ENCODE measurements at places on chromosomes 7 and 10. TPM values are rescaled to one million over a fixed set of nuclear protein-coding genes. Genes with fewer than 3 reads are reported as not detected.

GRCh38 chr7:26052706-26053105, 99.3 kb upstream of the NFE2L3 start:
- no peaks in the 10 kb centered on the region for H3K36me3 ChIP-seq
- DNase-seq = no peak
- H3K27me3 ChIP-seq = no peaks in the 10 kb centered on the region
- H3K27ac ChIP-seq = no peak overlapping the region

GRCh38 chr10:6951732-6952131, 371.7 kb upstream of the PRKCQ start:
- no peaks in the 10 kb centered on the region for H3K4me1 ChIP-seq
- H3K27ac ChIP-seq = no peak overlapping the region
- H3K27me3 ChIP-seq = no peaks in the 10 kb centered on the region
- no peak for DNase-seq

GRCh38 chr10:20302033-20302432, 485.8 kb downstream of the PLXDC2 start:
- no peaks in the 10 kb centered on the region for H3K4me1 ChIP-seq
- H3K27me3 ChIP-seq = no peaks in the 10 kb centered on the region
- no peak for DNase-seq
- no peak overlapping the region for H3K27ac ChIP-seq

GRCh38 chr10:128680116-128680515, 553.9 kb upstream of the MKI67 start:
- no peaks in the 10 kb centered on the region for H3K36me3 ChIP-seq
- no peak for DNase-seq
- H3K4me3 ChIP-seq = no peak overlapping the region

DNA sequence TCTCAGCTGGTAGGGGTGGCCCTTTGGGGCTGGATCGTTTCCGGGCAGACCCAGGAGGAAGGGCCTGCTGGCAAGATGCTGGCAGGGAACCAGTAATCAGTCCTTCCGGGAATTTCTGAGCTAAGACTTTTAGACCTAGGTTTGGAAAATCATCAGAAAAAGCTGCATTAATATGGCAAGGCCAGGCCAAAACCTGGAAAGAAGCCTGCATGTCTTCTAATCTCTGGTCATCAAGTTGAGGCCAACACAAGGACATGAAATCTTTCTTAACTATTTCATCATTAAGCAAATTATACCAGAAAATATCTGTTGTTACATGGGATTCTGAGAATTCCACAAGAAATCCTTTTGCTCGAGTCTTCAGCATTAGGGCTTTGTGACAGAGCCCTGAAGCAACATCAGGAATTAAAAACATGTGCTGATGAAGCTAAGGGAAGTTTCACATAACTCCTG, 19.9 kb downstream of the CPA1 start:
- no peak overlapping the region for H3K27ac ChIP-seq
- DNase-seq = no peak
- H3K4me1 ChIP-seq = no peaks in the 10 kb centered on the region

- no peak overlapping the region for H3K4me3 ChIP-seq
- DNase-seq = no peak
- no peaks in the 10 kb centered on the region for H3K4me1 ChIP-seq
- no peaks in the 10 kb centered on the region for H3K27me3 ChIP-seq
- no peak overlapping the region for H3K27ac ChIP-seq
- no peaks in the 10 kb centered on the region for H3K36me3 ChIP-seq
These were observed 153.4 kb downstream of the SORCS1 start for GRCh38 chr10:107011105-107011504.

DNA sequence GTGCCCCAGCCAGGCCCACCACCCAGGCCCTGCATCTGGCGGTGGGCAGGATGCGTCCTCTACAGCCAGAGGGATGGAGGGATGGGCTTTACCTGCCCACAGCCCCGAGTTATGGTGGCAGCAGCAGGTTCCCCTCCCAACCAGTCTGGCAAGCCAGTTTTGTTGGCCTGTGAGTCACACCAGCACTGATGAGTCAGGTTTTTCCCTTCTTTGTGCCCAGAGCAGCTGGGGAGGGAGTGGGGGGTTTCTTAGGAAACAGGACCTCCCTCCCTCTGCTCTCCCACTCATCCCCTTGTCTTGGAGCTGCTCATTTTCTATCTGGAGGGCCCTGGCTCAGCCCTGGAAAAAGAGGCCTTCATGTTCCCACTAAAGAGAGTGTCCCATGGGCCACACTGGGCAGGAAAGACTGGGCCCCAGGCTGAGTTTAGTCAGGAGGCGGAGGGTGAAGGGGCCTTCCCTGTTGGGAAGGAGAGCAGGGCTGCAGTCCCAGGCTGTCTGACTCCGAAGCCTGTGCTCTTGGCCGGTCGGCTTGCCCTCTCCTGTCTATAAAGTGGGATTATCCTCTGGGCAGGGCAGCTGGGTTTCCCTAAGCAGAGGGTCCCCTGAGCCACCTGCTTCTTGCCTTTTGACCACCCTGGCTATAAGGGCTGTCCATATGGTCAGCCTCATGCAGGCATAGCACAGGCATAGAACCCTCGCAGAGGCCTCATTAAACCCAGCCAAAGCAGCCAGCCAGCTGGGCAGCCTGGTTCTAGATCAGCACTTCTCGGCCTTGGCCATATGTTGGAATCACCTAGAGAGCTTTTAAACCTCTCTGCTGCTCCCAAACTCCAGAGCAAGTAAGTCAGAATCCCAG, 30.2 kb upstream of the ANKRD2 start:
- H3K27me3 ChIP-seq = no peaks in the 10 kb centered on the region
- H3K36me3 ChIP-seq = no peaks in the 10 kb centered on the region
- peak overlapping the region; percentile 83 for H3K27ac ChIP-seq
- no peak overlapping the region for H3K4me3 ChIP-seq
- peaks cover 41% of the 10 kb centered on the region for H3K4me1 ChIP-seq

The BRAT1 gene
- 36.4 TPM for total RNA-seq

GRCh38 chr7:16078076-16078952, 343.0 kb downstream of the CRPPA start:
- no peaks in the 10 kb centered on the region for H3K36me3 ChIP-seq
- H3K4me1 ChIP-seq = no peaks in the 10 kb centered on the region
- no peaks in the 10 kb centered on the region for H3K27me3 ChIP-seq

- peak overlapping the region; percentile 70 for H3K4me3 ChIP-seq
- no peak for DNase-seq
- peaks cover 51% of the 10 kb centered on the region for H3K4me1 ChIP-seq
These were observed 2.4 kb upstream of the HOXA10 start for GRCh38 chr7:27176524-27176845.

GRCh38 chr10:130895161-130895560, 416.4 kb downstream of the TCERG1L start:
- H3K27me3 ChIP-seq = no peaks in the 10 kb centered on the region
- no peak overlapping the region for H3K27ac ChIP-seq
- no peak overlapping the region for H3K4me3 ChIP-seq
- H3K4me1 ChIP-seq = no peaks in the 10 kb centered on the region

DNA sequence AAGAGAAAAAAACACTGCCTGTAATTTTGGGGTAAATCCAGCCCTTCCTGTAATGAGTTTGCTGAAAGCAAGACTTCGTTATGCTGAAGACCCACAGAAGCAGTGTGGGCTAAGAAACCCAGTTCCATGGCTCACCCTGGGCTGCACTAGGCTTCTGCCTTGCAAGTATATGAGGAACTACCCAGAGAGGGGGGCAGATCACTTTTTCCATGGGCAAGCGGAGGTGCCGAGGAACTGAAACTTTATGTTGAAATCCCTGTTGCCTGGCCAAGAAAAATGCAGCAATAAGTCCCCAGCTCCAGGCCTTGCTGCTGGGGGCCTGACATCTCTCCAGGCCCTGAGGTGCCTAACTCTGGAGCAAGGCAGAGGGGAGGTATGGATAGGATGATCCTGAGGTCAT, 8.5 kb downstream of the RASSF4 start:
- no peaks in the 10 kb centered on the region for H3K36me3 ChIP-seq
- no peaks in the 10 kb centered on the region for H3K27me3 ChIP-seq
- peaks cover 70% of the 10 kb centered on the region for H3K4me1 ChIP-seq
- H3K4me3 ChIP-seq = peak overlapping the region; percentile 25
- DNase-seq = peak; percentile 77

DNA sequence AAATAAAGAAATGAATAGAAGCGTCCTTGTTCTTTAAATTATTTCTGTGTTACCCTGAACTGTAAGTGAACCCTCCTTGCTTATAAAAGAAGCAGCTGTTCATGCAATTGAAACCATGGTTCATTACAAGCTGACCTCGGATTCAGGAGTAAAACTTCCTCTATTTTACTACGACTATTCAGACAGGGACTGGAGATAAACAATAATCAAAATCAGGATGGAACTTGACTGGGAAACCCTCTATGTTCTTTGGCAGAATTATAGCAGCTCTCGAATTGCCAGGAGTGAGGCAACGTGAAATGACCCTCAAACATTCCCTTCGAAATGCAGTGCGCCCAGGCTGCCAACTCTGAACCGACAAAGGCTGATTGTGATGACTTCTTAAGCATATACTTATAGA, 172.1 kb downstream of the CYP26A1 start:
- no peaks in the 10 kb centered on the region for H3K4me1 ChIP-seq
- no peaks in the 10 kb centered on the region for H3K27me3 ChIP-seq
- no peak overlapping the region for H3K4me3 ChIP-seq
- no peak overlapping the region for H3K27ac ChIP-seq
- DNase-seq = no peak

- DNase-seq = no peak
- no peak overlapping the region for H3K4me3 ChIP-seq
- no peak overlapping the region for H3K27ac ChIP-seq
- no peaks in the 10 kb centered on the region for H3K4me1 ChIP-seq
These were observed 6.7 kb downstream of the ZNF518A start for GRCh38 chr10:96136810-96137209.

GRCh38 chr10:126504063-126504760, 115.9 kb upstream of the ADAM12 start:
- H3K4me1 ChIP-seq = no peaks in the 10 kb centered on the region
- DNase-seq = no peak
- no peak overlapping the region for H3K27ac ChIP-seq
- no peaks in the 10 kb centered on the region for H3K27me3 ChIP-seq
- H3K36me3 ChIP-seq = no peaks in the 10 kb centered on the region
- no peak overlapping the region for H3K4me3 ChIP-seq

The NRCAM gene
- total RNA-seq = not detected

GRCh38 chr10:14414901-14415300, 84.2 kb upstream of the FRMD4A start:
- H3K27me3 ChIP-seq = no peaks in the 10 kb centered on the region
- DNase-seq = no peak
- no peaks in the 10 kb centered on the region for H3K36me3 ChIP-seq

The NFE2L3 gene
- 1.1 TPM for total RNA-seq

DNA sequence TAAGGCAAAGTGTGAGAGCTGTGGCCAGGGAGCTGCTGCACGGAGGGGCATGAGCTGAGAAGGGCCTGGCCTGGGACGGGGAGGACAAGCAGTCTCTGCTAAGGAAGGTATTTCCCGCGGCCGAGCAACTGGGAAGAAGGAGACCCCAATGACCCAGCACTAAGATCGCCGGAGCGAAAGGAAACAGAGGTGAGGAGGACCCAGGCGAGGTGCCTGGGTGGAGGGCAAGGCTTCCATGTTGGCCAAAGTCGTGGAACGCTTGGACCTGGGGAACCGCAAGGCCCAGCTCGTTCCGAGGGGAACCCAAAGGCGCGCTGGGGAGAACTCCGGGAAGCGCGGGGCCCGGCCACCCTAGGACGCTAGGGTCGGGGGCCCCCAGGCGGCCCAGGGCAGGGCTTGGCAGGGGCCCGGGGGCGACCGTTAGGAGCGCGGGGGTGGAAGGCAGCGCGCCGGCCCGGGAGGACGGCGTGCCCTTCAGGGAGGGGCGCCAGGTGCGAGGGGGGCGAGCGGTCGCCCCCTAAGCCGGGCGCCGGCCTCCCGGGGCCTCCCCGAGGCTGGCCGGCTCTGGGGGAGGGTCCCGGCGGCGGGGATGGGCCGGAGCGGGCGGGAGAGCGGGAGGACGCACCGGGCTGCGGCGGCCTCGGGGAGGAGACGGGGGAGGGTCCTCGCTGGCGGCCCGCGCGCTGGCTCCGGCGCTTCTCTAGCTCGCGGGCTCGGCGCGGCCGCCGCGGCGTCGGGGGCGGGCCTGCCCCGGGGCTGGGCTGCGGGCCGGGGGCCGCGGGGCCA, 545 bp downstream of the GIGYF1 start:
- H3K4me1 ChIP-seq = peaks cover 48% of the 10 kb centered on the region
- peak overlapping the region; percentile 77 for H3K4me3 ChIP-seq
- no peak for DNase-seq
- H3K27me3 ChIP-seq = no peaks in the 10 kb centered on the region
- H3K36me3 ChIP-seq = no peaks in the 10 kb centered on the region

GRCh38 chr7:106001886-106002285, 38.8 kb downstream of the CDHR3 start:
- no peak overlapping the region for H3K4me3 ChIP-seq
- H3K27ac ChIP-seq = no peak overlapping the region
- no peak for DNase-seq
- H3K4me1 ChIP-seq = no peaks in the 10 kb centered on the region
- no peaks in the 10 kb centered on the region for H3K27me3 ChIP-seq
- H3K36me3 ChIP-seq = no peaks in the 10 kb centered on the region

The SORBS1 gene
- total RNA-seq = 224 TPM

The DGKB gene
- total RNA-seq = 0.56 TPM

GRCh38 chr7:98669329-98670000, 52.4 kb downstream of the NPTX2 start:
- DNase-seq = no peak
- H3K27ac ChIP-seq = no peak overlapping the region
- no peaks in the 10 kb centered on the region for H3K27me3 ChIP-seq
- no peaks in the 10 kb centered on the region for H3K4me1 ChIP-seq
- H3K4me3 ChIP-seq = no peak overlapping the region
- no peaks in the 10 kb centered on the region for H3K36me3 ChIP-seq

DNA sequence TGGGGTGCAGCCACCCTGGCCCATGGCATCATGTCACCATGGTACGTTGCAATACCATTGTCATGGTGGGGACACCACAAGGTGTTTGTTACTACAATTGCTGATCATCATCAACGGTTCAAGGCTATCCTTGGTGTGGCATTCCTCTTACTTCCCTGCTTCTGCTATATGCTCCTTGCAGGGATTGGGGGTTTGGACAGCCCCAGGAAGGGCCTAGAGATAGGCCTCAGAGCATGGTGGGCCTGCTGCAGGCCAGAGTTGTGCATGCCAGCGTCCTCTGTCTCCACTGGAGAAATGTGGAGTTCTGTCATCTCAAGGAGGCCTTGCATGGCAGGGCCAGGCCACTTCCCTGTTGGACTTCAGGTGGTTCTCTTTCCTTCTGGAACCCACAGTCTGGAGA, 234.6 kb upstream of the MKI67 start:
- no peaks in the 10 kb centered on the region for H3K4me1 ChIP-seq
- no peaks in the 10 kb centered on the region for H3K27me3 ChIP-seq
- DNase-seq = no peak
- H3K36me3 ChIP-seq = no peaks in the 10 kb centered on the region
